ENCODE measurements at places on chromosomes 16 and 17.

DNA sequence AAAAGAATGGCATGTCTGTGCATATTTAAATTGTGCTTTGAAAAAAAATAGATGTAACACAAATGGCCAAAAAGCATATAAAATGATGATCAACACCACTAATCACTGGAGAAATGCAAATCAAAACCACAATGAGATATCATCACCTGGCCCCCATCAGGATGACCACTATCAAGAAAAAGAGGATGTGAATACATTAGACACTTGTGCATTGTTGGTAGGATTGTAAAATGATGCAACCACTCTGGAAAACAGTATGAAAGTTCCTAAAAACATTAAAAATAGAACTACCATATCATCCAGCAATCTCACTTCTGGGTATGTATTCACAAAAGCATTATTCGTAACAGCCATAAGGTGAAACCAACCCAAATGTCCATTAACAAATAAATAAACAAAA lies 91.5 kb downstream of the SPAG9 start:
- DNase-seq, result no peak

DNA sequence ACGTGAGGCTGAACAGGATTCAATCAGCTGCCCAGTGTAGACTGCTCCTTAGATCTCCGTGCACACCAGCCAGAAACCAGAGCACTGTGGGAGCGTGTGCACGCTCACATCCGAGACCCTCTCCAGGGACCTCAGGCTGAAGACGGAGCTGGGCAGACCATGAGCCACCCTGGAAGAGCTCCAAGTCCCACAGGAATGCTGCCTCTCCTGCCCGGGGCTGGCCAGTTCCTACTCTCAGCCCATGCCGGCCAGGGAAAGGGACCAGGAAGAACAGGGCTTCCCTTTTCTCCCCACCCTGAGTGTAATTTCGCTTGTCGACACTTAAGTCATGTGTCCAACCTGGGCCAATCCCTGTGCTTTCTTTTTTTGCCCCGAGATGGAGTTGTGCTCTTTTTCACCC lies 6.9 kb downstream of the ALYREF start:
- DNase-seq, result no peak

GRCh38 chr17:6756425-6757031 lies 682 bp downstream of the XAF1 start:
- DNase-seq, result no peak

DNA sequence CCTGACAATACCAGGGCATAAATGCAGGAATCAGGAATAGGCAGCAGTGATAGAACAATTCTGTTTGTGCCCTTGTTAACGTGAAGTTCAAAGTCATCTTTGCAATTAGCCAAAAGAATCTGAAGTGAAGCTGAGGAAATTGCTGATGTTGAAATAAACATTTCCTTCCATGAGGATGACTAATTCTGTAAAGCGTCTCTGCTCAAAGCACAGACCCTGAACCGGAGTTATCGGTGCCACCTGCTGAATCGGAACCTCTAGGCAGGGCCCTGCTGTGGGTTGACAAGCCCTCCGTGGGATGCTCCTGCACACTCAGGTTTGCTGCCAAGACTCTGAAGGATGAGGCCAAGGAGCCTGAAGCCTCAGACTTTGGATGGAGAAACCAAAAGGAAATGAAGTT lies 37.0 kb upstream of the CDH1 start:
- no peak for DNase-seq

DNA sequence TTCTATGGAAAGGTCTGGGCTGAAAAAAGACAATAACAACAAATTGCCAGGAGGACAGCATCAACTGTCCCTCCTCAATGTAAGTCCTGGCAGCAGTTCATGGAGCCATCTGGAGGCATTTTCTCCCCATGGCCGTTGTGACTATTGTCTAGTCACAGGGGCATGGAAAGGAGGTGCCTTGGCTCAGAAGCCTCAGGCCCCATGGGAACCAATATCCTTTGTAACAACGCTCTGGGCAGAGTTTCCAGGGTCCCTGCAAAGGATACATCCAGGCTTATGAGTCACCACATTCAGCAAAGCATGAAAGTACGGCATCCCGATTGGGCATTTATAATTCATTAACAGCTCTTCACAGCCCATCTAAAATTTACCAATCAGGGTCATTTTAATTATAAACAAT lies 85.2 kb downstream of the GLG1 start:
- peak; percentile 10 for DNase-seq

DNA sequence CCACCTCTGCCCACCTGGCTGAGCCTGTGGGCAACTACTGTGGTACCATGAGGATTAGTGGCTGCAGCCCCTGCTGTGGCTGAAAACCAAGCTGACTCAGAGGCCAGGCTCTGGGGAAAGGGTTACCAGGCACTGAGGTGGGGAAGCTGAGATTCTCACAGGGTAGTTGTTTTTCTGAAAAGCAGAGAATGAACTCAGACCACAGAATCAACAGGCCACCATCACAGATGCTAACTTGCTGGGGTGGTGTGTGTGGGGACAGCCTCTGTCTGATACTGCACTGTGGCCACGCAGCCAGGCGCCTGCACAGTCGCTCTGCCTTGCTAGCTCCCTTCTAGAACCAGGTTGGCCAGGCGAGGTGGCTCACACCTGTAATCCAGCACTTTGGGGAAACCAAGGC lies 28.8 kb downstream of the NPLOC4 start:
- DNase-seq, result no peak

DNA sequence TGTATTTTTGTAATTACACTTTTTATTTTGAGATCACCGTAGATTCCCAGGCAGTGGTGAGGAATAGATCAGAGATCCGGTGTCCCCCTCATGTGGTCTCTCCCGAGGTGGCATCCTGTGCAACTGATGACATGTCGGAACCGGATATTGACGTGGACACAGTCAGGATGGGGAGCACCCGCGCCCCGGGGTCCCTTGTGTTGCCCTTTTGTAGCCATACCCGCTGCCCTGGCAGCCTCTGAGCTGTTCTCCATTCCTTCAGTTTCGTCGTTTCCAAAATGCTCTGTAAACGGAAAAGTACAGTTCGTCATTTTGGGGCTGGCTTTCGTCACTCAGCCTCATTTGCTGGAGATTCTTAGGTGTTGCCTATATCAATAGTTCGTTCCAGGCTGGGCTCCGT lies 14.2 kb downstream of the JPH3 start:
- no peak for DNase-seq

GRCh38 chr16:85256190-85256739 lies 144.0 kb upstream of the CIBAR2 start:
- no peak for DNase-seq

GRCh38 chr16:3216263-3216640 lies 18.7 kb downstream of the ZNF200 start:
- DNase-seq, result no peak

DNA sequence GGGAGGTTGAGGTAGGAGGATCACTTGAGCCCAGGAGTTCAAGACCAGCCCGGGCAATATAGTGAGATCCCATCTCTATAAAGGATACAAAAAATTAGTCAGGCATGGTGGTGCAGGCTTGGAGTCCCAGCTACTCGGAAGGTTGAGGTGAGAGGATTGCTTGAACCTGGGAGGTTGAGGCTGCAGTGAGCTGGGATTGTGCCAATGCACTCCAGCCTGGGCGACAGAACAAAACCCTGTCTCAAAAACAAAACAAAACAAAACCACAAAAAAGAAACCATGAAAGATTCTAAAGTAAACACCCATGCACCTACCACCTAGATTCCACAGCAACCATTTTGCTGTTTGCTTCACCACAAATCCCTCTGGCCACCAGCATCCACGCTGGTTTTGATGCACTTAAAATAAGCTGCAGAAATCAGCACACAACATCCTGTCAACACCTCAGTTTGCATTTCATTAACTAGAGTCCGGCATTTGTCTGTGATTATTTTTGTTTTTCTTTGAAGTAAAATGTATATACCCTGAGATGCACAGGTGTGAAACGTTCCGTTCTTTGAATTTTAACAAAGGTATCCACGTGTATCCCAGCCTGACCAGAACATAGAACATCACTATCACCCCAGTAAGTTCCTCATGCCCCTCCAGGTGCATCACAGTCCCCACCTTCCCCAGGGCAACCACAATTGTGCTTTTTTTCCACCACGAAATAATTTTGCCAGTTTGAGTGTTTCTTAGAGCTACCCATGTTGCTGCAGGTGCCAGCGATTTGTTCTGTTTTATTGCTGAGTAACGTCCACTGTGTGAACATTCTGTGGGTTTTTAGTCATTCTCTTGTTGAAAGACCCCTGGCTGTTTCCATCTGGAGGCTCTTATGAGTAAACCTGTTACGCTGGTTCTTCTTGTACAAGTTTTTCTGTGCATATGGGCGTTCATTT lies 191.5 kb downstream of the SEC14L1 start:
- no peak for DNase-seq

- no peak for DNase-seq
Observed at GRCh38 chr16:81786321-81786720, 7.2 kb downstream of the PLCG2 start.

GRCh38 chr17:81917565-81918332 lies at the start of gene SIRT7:
Gene SIRT7, minus strand, starts transcription at chr17:81918176. Its CDS starts 45 bp downstream, at chr17:81918131.
- DNase-seq, result peak; percentile 89

DNA sequence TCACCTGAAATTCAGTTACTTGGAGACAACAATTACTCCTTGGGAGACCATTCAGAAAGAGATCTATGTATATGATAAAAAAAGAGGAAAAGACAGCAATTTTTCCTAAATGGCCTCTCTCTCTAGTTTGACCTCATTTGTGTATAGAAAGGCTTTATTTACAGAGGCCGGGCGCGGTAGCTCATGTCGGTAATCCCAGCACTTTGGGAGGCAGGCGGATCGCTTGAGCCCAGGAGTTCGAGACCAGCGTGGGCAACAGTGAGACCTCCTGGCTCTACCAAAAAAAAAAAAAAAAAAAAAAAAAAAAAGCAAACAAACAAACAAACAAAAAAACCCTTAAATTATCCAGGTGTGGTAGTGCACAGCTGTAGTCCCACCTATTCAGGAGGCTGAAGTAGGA lies 20.7 kb downstream of the GRB2 start:
- no peak for DNase-seq

DNA sequence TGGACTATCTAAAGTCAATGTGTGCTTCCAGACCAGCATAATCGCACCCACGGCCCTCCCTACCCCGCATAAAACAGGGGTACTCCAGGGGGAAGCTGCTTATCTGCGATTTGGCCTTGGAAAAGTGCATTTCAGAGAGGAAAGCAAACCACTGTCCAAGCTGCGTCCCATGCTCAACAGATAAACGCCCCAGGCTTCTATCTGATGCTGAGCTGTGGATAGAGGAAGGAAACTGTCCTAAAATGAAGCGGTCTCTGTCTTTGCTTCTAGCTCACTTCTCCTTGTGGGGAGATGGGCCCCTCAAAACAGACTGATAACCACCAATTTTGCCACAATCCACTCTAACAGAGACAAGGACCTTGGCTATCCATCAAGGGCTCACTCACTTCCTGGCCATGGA lies 160.5 kb upstream of the TNRC6C start:
- no peak for DNase-seq

DNA sequence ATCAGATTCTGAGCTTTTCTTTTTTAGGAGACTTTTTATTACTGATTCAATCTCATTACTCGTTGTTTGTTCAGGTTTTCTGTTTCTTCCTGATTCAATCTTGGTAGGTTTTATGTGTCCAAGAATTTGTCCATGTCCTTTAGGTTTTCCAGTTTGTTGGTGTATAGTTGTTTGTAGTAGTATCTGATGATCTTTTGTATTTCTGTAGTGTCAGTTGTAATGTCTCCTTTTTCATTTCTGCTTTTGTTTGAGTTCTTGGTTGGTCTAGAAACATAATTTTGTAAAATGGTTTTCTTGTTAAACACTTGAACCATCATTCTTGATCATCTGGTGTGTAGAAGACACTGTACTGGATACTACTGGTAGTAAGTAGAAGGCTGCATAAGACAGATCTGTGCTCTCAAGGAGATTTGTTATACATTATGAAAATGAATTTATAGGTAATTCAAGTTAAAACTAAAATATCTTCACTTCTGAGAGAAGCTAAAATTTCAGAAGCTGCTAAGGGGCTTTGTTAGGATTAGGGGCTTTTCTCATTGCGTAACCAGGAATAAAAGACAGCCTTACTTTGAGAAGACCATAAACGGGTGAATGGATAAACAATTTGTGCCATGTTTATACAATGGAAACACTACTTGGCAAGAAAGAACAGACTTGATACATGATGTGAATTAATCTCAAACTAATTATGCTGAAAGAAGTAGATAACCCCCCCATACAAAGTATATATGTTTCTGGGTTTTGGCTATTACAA lies 44.0 kb downstream of the NSRP1 start:
- DNase-seq, result no peak

GRCh38 chr17:60094754-60095153 lies 16.0 kb upstream of the HEATR6 start:
- no peak for DNase-seq

DNA sequence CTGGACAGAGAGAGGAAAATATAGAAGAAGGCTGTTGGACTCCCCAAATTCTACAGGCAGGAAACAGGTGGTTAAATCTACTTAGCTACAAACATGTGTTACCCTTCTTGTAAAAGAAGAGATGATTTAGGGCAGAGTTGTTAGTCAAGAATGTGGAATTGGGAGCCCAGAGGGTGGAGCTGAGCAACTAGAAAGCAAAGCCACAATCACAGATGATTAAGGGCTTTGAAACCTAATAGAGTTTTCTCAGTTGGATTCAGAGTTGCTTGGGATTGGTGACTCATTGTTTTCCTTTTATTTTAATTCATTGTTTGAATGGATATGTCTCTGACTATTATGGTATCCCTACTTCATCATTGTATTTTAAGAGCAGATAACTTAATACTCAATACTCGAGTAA lies 6.2 kb downstream of the ACSM5 start:
- no peak for DNase-seq

DNA sequence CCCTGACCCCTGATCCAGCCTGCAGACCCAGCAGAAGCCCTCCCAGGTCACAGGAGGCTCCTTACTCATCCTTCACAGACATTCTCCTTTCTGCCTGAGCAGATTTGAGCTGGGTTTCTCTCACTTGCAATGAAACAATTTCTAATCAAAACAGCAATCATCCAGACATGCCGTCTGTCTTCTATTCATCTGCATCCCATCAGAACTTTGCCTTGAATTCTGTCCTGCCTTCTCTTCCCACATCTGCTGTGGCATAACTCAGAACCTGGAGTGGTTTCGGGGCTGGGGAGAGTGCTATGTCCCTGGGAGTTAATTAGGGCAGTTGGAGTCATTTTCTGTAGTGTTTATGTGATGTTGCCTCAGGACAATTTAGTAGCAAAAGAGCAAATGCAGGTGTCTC lies 278.6 kb downstream of the CBLN1 start:
- DNase-seq, result no peak

DNA sequence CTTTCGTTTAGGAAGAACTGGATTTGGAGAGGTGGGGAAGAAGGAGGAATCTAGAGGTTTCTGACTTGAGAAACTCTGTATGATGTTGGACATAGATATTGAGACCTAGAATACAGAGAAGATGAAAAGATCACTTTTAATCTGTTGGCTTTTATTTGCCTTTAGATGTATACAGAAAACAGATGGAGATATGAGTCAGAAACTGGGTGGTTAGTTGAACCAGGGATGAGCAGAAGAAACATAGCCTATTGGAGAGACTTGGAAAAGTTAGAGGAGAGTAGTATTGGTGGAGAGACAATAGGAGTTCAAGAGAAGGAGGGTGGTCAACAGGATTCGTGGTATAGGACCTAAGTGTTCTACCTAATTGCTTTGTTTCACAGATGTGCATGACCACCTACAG lies 5.1 kb downstream of the PHAF1 start:
- DNase-seq, result no peak

- no peak for DNase-seq
Observed at GRCh38 chr16:89143201-89143741, 28.3 kb upstream of the CDH15 start.

Measured in lung (tissue), 17 donors.